Activated T-helper 9 cell treated with anti-CD3 and anti-CD28 coated beads, Interleukin-2, amount 50 U/mL, for 16 hours (primary cell): ENCODE measurements at places on chromosomes 1 and 21.

DNA sequence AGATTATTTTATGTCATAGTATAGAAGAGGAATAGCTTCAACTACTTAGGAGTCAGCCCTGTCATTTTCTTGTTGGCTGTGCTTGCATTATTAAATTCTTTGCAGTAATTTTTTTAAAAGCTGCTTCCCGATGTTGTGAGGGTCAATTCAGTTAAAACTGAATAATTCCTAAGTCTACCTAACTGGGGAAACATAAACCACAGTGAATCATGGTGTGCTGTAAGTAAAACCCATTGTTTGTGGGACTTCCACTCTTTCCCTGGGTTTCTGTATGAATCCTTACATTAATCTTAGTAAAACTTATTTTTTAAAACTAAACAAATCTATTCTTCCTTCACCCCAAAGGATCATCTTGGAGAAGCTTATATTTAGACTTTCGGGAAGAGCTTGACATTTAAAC, 4.4 kb downstream of the SUCO start:
- DNase-seq, result no peak

- no peak for DNase-seq
Measured at GRCh38 chr1:161907265-161907664, 116.4 kb downstream of the OLFML2B start.

DNA sequence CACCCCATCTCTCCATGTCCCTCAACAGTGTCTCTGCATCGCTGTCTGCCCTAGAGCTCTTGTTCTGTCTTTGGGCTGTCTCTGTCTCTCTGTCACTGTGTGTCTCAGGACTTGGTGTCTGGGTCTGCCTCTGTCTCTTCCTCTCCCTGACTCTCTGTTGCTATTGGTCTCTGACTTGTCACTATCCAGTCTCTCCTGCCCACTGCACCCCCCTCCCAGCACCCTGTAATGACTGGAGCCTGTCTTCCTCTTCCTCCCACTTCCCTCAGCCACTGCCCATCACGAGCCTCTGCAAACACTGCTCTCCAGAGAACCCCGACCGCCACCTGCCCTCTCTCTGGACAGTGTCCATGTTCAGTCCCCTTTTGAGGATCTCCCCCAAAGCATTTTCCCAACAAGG, 12.1 kb downstream of the PEAR1 start:
- no peak for DNase-seq

DNA sequence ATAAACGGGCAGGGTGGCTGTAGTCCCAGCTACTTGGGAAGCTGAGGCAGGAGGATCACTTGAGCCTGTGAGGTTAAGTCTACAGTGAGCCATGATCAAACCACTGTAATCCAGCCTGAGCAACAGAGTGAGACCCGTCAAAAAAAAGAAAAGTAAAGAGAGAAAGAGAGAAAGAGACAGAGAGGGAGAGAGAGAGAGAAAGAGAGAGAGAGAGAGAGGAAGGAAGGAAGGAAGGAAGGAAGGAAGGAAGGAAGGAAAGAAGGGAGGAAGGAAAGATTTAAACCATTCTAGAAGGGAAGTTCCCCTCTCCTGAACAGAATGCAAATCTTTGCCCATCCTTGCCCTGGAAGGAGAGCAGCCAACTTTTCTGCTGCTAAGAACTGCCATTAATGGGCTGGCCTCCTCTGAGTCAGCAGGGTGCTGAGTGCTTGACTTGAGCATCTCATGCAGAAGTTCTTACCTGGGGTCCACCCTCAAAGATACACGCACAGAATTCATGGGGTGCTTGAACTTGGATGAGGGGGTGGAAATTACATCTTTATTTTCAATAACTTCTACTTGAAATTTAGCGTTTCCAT, 24.5 kb upstream of the TARDBP start:
- DNase-seq, result no peak
